ENCODE measurements at places on chromosomes 13 and 19. TPM values are rescaled to one million over a fixed set of nuclear protein-coding genes. Genes with fewer than 3 reads are reported as not detected.
A peak's percentile ranks its signal among the peaks of the same experiment; 100 is the strongest.

- peaks cover 17% of the 10 kb centered on the region for H3K4me1 ChIP-seq
- peak overlapping the region; percentile 2 for H3K4me3 ChIP-seq
- H3K27ac ChIP-seq = peak overlapping the region; percentile 40
- no peaks in the 10 kb centered on the region for H3K27me3 ChIP-seq
- DNase-seq = no peak
These were observed 5.6 kb downstream of the LYL1 start for GRCh38 chr19:13097033-13097462.

DNA sequence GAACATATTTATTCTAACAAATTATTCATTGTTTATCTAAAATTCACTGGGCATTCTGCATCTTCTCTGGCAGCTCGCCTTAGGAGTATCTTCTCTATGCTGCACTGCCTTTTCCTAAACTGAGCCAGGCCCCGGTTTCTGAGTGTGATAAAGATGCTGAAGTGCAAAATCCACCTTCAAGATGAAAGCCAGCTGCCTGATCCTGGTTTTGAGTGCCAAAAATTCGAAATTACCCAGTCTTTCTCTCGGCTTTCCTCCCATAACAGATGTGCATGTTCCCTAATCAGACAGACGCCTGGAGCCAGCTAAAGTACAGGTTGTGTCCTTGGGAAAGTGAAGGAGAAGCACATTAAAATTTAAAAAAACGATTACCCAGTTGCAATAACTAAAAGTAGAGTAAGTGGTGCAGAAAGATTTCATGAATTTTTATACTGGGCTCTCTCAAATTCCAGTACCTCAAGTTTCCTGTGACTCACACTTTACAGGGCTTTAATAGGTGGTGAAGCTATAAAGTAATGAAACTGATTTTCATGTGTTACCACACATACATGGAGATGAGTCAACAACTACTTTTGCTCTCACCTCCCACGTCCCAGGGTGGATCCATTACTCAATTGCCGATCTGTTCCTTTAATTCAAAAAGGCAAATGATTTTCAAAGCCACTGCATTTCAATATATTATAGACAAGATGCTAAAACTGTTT lies 65.0 kb upstream of the GTF2F2 start:
- no peak overlapping the region for H3K4me3 ChIP-seq
- H3K36me3 ChIP-seq = no peaks in the 10 kb centered on the region
- peak; percentile 30 for DNase-seq
- peak overlapping the region; percentile 60 for H3K27ac ChIP-seq
- no peaks in the 10 kb centered on the region for H3K27me3 ChIP-seq

GRCh38 chr19:57807541-57807940 lies 7.2 kb downstream of the ZNF552 start:
- DNase-seq = no peak
- H3K4me1 ChIP-seq = peaks cover 15% of the 10 kb centered on the region
- H3K27me3 ChIP-seq = no peaks in the 10 kb centered on the region
- no peak overlapping the region for H3K27ac ChIP-seq
- no peak overlapping the region for H3K4me3 ChIP-seq

DNA sequence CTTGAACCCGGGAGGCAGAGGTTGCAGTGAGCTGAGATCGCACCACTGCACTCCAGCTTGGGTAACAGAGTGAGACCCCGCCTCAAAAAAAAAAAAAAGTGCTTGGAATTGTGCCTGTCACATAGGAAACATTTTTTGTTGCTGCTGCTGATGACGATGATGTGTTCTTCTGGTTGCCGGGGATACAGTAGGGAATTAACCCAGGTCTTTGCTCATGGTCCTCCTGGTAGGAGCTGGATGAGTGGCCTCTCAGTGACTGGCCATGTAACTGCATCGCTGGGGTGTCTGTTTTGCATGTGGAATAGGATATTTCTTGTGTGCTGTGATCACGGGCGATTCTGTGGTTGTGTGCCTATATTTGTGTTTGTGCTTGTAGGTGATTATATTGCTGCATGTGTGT lies 4.7 kb upstream of the CNFN start:
- no peaks in the 10 kb centered on the region for H3K4me1 ChIP-seq
- H3K27ac ChIP-seq = no peak overlapping the region

GRCh38 chr13:78701383-78701782 lies 42.4 kb upstream of the OBI1 start:
- no peaks in the 10 kb centered on the region for H3K36me3 ChIP-seq
- no peak overlapping the region for H3K4me3 ChIP-seq
- H3K27ac ChIP-seq = no peak overlapping the region

ATCAY gene
- 1.0 TPM for total RNA-seq

- H3K27ac ChIP-seq = peak overlapping the region; percentile 98
- peak overlapping the region; percentile 99 for H3K4me3 ChIP-seq
- peaks cover 24% of the 10 kb centered on the region for H3K4me1 ChIP-seq
These were observed 665 bp downstream of the VASP start for GRCh38 chr19:45507872-45508416.

DNA sequence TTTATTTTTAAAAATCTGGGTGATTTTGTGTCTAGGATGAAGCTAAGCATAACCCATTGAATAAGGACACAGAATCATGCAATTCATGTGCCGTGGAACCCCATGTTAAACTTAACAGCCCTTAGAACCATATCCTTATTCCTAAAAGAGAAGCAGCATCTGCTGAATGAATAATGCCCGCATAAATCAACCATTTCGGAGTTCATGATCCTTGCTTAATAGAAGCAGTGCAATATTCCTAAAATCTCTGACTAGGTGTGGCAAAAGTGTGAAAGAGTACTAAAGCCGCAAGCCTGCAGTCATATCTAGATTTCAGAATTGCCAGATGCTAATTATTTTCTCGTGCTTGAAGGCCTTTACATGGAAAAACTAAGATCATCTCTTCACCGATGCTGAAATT lies 33.6 kb upstream of the ARGLU1 start:
- no peak overlapping the region for H3K4me3 ChIP-seq
- no peaks in the 10 kb centered on the region for H3K36me3 ChIP-seq
- no peaks in the 10 kb centered on the region for H3K4me1 ChIP-seq
- H3K27me3 ChIP-seq = no peaks in the 10 kb centered on the region
- H3K27ac ChIP-seq = no peak overlapping the region
- DNase-seq = no peak

- no peak for DNase-seq
- H3K36me3 ChIP-seq = no peaks in the 10 kb centered on the region
- no peak overlapping the region for H3K27ac ChIP-seq
- no peaks in the 10 kb centered on the region for H3K27me3 ChIP-seq
These were observed 120.5 kb downstream of the DIAPH3 start for GRCh38 chr13:60043262-60043661.

AKAP11 gene
- total RNA-seq = 27.6 TPM

ICAM4 gene
- 0.19 TPM for total RNA-seq

DNA sequence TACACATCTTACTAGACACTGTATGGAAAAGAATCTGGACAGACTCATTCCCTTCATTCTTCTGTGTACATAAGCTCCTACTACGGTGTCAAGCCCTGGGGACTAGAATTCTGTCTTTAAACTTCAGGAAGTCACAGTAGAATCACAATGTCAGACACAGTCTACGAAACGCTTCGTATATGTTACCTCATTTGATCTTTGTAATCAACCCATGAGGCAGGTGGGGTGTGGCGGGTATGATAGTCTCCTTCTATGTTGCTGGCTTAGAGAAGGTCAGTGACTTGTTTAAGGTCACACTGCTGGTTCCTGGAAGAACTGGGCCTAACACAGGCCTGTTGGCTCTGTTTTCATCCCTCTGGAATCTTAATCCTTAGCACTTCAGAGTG lies 32.2 kb upstream of the TPT1 start:
- H3K36me3 ChIP-seq = no peaks in the 10 kb centered on the region
- no peaks in the 10 kb centered on the region for H3K4me1 ChIP-seq
- no peaks in the 10 kb centered on the region for H3K27me3 ChIP-seq
- peak; percentile 51 for DNase-seq
- no peak overlapping the region for H3K27ac ChIP-seq

All from colonic mucosa (tissue), 4 donors.